Stimulated activated CD8-positive, alpha-beta memory T cell treated with anti-CD3 and anti-CD28 coated beads, Interleukin-7, amount 100 ng/mL, for 1 hour (primary cell): ENCODE measurements at places on chromosomes 12 and 14.

DNA sequence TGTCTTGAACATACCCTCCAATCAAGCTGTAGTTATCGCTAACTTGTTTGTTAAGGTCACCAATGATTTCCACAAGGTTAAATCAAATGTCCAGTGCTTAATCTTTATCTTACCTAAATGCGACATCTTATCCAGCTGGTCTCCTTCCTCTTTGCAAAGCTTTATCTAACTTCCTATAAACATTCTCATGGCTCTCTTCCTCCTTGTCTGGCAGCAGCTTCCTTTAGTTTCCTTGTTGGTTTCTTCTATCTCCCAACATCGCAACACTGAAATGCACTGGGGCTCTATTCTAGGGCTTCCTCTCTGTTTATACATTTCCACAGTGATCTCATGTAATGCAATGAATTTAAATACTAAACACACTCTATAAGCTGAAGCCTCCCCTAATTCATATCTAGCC lies 28.7 kb downstream of the UBE2N start:
- no peak for DNase-seq

GRCh38 chr12:59393506-59393905 lies 202.3 kb upstream of the SLC16A7 start:
- no peak for DNase-seq

GRCh38 chr14:24425704-24426103 lies 3.8 kb downstream of the CBLN3 start:
- DNase-seq, result no peak

DNA sequence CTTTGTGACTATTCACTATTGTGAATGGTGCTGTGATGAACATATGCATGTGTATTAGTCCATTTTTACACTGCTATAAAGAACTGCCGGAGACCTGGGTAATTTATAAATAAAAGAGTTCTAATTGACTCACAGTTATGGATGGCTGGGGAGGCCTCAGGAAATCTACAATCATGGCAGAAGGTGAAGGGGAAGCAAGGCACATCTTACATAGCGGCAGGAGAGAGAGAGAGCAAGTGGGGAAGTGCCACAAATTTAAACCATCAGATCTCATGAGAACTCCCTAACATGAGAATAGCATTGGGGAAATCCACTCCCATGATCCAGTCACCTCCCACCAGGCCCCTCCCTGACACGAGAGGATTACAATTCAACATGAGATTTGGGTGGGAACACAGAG lies 90.8 kb downstream of the ATP23 start:
- no peak for DNase-seq

DNA sequence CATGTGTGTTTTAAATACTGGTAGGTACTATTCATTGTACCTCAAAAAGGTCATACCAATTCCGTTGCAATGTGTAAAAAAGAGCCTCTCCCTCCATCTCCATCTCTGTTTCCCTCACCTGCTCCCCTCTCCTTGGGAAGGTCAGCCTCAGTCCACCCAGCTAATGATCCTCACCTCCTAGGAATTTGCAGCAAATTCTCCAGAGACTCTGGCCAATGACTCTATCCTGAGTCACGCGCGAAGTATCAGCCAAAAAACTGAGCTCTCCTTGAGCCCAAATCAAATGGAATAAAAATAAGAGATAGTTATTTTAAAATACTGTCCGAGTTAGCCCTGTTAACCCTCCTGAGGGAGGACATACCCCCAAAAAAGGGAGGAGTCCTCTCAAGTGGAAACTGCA lies 148.4 kb downstream of the DPF3 start:
- no peak for DNase-seq

GRCh38 chr14:76564471-76565422 lies 188.8 kb downstream of the ESRRB start:
- no peak for DNase-seq

GRCh38 chr14:33674927-33675326 lies 275.9 kb downstream of the EGLN3 start:
- DNase-seq, result no peak

- DNase-seq, result no peak
Observed at GRCh38 chr12:66243911-66244310, 54.9 kb downstream of the IRAK3 start.

- DNase-seq, result no peak
Observed at GRCh38 chr14:100129161-100129589, 30.3 kb downstream of the DEGS2 start.

DNA sequence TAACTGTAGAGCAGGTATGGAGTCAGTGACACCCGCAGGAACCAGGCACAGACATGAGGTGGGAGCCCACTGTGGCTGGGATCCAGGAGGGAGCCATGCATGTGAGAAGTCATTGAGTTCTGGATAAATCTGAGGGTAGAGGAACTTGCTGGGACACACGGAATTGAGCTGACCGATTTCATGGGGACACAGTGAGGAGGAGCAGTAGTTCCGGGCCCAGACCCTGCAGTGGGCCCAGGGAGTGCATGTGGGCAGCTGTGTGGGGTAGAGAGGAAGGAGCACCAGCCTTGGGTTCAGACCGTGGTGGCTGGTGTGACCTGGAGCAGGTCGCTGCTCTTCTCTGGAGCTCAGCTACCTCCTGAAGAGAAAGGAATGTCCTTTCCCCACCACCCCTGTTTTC lies 8.4 kb downstream of the SERPINA3 start:
- DNase-seq, result no peak

DNA sequence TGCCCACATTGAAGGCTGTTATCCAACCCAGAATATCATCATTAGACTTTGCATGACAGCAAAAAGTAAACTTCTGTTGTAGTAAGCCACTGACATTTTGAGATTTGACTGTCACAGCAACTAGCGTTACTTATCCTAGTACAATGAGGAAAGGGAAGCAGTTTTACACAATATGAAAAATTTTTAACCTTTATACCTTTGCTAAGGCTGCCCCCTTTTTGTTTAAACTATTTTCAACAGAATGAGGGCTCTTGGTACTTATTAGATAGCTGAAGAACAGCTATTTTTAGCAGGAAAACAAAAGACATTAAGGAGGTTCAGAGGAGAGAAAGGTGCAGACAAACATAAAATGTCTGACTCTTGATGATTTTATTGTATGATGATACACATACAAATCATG lies 23.4 kb upstream of the TMX1 start:
- DNase-seq, result no peak

DNA sequence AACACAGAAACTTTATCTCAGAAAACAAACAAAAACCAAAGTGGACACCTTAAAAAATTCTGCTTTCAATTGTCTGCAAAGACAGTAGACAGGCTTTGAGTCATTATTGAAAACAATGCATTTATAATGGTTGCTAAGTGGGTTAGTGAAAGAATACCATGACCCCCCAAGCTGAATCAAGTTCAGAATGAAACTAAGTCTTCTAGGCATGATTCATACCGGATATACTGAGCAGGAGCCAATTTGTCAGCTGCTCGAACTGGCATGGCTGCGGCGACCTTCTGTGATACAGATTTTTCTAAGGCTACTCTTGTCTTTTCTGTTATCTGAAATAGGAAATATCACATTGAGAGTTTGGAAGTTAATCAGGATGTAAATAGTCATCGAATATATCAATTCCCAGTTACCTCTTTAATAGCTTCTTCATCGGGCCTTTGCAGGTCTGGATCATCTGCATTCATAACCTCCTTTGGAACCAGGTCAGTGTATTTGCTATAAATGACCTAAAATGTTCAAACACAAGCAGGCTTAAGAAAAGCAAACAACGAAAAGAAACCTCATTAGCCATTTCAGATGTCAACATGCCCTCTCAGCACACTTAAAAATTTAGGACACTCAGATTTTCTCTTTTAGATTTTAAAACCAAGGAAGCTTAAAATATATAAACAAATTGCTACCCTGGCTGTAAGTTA lies 22.3 kb downstream of the SNW1 start:
- no peak for DNase-seq

DNA sequence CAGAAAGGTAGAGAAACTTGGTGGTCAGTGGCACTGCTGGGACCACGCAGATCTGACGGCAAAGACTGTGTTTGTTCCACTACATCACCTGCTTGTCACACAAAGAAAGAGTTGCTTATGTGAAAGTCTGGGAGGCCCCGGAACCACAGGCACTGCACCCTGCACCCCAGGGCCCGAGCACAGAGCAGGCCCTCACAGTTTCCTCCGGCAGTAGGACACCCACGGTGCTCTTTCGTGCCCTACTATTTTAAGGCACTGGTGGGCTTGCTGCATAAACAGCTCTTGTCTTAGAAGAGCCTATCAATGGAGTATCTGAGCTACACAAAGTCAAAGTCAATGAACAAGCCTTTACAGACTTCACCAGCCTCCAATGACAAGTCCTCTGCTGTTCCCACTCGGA lies 8.0 kb downstream of the LGMN start:
- no peak for DNase-seq

- DNase-seq, result no peak
Observed at GRCh38 chr14:77116172-77116817, 18.2 kb downstream of the CIPC start.

- no peak for DNase-seq
Observed at GRCh38 chr12:13941258-13942249, 39.8 kb downstream of the GRIN2B start.

- DNase-seq, result no peak
Observed at GRCh38 chr14:61632401-61632800, 62.9 kb upstream of the HIF1A start.

- DNase-seq, result no peak
Observed at GRCh38 chr14:77902811-77903210, 102.9 kb downstream of the ADCK1 start.

DNA sequence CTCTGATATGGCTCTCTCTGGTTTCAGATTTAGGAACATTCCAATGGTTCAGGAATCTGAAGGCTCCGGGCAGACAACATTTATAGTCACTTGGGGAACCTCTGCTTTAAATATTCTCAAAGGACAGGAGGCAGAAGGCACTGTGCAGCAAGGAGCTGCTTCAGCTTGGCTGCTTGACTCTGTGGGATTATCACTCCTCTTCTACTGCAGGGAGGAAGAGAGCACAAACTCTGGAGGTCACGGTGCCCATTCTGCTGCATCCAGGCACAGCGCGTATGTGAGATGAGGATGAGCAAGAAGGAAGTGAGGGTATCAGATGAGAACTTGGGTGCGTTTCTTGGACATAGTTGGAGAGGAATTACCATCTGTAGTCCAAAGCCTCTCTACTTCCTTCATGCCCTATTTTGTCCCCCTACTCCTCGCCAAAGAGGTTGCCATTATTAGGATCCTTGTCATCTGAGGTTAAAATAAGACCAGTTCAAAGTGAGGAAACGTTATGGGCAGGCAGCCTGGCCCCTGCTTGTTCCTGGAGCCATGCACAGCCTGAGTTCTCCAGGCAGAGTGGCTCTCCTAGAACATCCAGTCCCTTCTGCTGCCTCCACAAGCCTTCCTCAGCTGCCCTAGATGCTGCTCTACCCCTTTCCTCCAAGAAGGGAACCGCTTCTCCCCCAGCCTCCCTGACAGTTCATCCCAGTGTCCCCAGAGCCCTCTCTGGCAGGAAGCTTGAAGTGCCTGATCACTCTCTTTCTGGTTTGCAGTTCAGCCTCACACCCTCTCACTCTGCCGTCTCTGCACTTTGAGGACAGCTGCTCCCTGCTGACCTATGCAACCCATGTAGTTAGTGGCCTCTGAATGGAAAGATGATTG lies 12.5 kb downstream of the FGF6 start:
- DNase-seq, result no peak

GRCh38 chr12:76030341-76031080 lies 1.1 kb downstream of the PHLDA1 start:
- DNase-seq, result no peak

DNA sequence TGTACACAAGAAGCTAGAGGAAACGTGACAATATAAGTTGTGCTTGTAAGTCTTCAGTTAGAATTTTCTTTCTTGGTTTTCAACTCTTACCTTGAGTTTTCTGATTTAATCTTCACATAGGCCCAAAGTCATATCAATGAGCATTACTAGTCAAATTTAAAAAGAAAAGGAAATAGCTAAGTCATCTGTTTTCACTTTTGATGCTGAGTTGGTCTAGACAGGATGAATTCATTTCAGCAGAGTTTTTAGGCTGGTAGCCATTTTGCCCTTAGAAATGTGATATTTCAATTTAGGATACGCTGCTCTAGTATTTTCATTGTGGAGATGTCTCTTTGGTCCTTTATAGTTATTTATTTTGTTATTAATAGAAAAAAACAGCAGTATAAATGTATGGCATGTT lies 44.6 kb upstream of the KRAS start:
- DNase-seq, result no peak

DNA sequence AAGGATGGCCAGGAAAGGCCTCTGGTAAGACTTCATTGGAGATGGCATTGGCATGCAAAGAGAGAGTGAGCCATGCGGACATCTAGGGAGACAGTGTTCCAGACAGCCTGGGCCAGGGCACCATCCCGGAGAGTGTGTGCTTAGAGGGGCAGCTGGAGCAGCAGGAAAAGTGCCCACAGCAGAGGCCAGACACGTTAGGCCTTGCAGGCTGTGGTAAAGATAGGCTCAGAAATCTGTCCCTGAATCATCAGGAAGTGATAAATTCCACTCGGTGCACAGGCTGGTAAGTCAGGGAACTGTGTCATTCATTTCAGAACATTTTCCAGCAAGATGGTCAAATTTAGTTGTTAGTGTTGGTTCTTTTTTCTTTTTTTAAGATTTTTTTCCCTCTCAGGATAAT lies 8.8 kb downstream of the GALNT16 start:
- DNase-seq, result no peak

- no peak for DNase-seq
Observed at GRCh38 chr12:1384910-1385309, 209.5 kb downstream of the FBXL14 start.

- no peak for DNase-seq
Observed at GRCh38 chr14:23441076-23441475, 5.6 kb upstream of the MYH7 start.

- no peak for DNase-seq
Observed at GRCh38 chr12:120763250-120763649, 37.6 kb downstream of the ACADS start.

- DNase-seq, result no peak
Observed at GRCh38 chr12:69430942-69431590, 39.1 kb upstream of the FRS2 start.

GRCh38 chr12:124344526-124344925 lies 49.6 kb downstream of the RFLNA start:
- DNase-seq, result no peak

DNA sequence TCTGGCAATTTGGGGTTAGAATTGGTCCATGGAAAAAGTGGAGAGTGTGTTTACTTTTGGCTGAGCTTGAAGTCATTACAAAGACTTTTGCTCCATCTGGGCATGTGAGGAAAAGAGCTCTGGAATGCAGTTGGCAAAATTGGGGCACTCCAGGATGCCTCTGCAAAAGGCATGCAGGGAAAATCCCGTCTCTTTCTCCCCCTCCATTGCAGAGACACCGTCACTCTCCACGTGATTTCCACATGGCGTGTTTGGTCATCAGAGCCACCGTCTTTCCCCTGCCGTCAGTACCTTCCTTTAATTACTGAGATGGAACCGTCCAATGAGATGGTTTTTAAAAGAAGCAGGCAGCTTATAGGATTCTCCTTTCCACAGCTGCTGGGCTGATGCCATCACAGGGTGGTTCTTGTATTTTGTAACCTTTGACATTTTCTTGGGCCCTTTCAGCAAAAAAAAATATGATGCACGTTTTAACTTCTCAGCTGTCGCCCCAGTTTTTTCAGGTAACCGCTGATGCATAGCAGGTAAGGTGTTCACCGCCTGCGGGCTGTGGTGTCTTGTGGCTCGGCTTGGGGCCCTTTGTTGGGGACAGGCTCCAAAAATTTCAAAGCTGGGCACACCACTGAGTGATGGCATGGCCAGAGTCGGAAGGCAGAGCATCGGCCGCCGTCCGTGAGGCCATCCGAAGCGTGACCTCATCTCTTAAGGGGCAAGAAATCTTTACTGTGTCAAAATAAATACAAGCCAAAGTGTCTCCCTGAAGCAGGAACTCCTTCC lies 68.4 kb downstream of the CACNA1C start:
- DNase-seq, result no peak
